ENCODE measurements at places on chromosomes 2 and 18.
A peak's percentile ranks its signal among the peaks of the same experiment; 100 is the strongest.

DNA sequence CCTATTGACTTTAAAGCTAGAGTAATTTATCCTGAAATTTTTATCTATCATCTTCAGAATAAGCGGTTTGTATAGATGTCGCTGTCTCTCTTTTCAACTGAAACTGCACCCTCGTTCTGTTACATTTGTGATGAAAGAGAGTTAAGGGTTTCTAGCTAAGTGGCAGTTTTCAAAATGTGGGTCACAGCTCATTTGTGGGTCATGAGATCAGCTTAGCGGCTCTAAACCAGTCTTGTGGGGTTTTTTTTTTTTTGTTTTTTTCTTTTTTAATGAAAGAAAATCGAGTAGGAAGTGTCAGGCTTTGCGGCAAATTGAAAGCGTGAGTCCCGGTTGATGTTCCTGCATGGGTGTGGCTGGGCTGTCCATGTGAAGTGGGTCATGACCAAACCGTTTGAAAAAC is 31.2 kb downstream of the SALL3 start:
- no peak for DNase-seq

DNA sequence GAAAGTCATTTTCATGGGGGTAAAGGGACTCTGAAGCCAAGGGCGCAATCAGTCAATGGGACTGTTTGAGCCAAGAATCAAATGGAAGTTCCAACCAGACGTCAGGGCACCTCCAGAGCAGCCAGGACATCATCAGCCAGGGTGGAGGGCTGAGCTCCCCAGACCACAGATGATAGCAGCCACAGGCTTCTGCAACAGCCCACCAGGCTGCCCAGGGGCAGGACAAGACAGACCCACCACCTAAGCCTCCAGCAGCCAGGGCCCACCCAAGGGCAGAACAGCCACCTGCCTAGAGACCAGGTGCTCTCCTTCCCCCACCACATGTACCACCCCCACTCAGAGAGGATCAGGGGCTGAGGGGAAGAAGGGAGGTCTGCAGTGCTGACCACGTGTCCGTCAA is 53.8 kb upstream of the SLC66A3 start:
- DNase-seq = no peak

- no peak for DNase-seq
Observed at GRCh38 chr2:62267696-62268095, 71.8 kb downstream of the B3GNT2 start.

DNA sequence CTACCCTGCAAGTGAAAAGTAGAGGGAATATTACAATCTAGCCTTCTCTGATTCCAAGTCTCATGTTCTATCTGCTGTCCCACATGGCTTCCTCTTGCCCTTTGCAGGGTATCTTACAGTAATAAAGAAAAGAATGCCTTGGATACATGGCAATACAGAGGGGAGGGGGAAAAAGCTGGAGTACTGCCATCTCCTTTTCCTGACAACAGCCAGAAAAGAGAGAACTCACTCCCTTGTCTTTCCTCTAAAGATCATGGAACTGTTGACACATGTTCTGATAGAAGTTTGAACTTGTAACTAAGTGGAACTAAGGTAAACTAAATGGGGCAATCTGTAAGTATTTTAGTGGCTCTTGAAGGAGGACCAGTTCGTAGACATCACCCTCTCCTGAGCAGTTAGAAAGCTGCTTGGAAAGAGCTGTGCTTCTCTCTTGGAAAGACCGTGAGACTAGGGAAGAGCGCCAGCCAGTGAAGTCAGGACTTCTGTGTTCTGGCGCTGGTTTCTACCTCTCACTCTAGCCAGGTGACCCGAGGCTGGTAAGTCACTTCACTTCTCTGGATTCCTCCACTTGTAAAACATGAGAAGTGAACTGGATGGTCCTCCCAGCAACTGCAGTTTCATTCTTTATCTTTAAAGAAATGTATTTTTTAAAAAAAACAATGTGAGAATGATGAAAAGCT is 242.3 kb upstream of the FOSL2 start:
- DNase-seq = no peak

GRCh38 chr2:239818086-239818485 is 207.1 kb downstream of the NDUFA10 start:
- no peak for DNase-seq

- DNase-seq = no peak
Observed at GRCh38 chr2:67083951-67084350, 313.2 kb upstream of the ETAA1 start.

DNA sequence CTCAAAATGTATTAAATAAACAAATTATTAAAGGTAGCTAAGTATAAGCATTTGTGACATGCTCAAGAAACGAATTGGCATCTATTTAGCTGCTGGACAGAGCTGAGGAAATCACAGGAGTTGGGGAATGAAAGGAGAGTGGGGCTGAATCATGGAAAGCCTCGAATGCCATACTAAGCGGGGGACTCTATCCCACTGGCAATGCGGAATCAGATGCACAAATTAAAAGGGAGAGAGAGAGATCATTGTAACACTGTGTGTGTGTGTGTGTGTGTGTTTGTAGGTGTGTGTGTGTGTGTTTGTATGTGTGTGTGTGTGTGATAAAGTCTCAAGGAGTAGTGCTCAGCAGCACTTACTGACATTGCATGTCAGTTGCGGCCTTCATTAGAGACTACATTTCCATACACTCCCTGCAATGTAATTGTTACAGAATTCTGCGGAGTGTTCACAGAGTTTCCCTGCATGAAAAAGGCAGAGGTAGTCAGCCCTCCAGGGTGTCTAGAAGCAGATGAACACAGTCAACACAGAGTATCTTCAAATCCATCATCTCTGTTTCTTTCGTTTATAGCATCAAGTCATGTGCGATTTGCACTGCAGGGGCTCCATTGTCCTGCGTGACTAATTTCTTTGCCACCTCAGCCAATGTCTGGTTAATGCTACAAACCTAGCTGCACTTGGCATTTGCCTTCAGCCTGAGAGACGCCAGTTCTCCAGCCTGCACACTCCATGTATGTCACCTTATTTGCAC is 111.7 kb upstream of the CYRIA start:
- peak; percentile 36 for DNase-seq

DNA sequence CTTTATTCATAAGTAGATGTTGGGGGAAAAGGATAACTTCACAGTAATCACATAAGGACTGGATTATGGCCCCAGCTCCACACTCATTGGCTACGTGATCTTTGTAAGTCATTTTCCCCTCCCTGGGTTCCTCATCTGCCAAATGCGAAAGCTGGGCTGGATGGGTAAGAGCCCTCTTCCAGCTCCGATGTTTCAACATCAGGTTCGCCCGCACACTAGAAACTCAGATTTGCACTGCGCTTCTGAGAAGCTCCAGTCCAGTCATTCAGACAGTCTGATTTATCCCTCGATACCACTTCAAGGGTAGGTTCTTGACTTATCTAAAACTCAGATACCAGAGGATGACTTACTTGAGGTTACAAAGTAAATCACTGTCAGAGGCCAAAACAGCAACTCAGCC is 31.0 kb upstream of the RMDN2 start:
- no peak for DNase-seq

DNA sequence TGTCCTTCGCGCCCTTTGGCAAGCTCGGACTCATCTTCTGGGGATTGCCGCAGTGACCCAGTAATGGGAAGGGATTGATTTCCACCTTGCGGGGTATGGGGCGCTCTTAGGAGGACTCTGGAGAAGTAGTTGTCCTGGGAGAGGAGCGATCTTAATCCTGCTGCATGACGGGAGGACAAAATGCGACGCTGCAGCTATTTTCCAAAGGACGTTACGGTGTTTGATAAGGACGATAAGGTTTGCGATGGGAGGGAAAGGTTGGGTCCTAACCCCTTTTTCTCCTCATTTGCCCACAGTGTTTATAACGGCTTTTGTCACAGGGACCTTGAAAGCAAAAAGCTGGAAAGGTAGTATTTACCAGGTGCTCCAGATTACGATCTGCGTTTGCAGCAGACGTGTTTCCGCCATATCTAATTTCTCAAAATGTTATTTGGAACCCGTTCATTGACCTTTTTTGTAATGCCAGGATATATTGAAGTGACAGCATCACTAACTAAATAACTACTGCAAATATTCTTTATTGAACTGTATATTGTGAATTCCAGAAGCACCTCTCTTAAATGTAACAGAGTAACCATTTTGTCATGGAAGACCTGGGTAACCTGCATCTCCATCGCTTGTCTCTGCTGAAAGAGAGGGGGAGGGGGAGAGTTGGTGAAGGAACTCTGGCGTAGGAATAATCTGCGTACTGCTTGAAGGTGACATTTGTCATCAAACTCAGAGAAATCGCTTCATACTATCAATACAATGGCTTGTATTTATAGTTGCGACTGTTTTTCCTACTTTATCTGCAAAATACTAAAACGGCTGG is 590 bp downstream of the MDH1 start:
- peak; percentile 34 for DNase-seq

DNA sequence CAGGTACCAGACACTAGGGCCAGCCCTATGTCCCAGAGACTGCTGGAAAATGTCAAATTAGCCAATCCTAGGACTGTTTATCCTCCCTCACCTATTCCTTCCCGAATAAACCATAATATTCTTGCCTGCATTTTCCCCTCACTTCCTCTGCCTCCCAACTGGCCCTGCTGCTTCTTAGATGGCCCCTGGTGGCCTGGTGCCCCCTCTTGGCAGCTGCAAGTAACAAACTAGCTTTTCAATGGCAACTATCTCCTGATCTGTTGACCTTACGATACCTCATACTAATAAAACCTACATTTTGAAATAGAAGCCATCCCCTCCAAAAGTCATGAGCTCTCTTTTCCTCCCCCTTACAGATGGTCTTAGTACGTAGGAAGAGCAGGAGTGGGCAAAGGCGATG is 132.0 kb downstream of the ALPK2 start:
- peak; percentile 25 for DNase-seq

- DNase-seq = no peak
Observed at GRCh38 chr2:236946871-236947270, 138.8 kb upstream of the COPS8 start.

GRCh38 chr2:190088917-190089316 is 26.4 kb upstream of the MSTN start:
- DNase-seq = peak; percentile 64

DNA sequence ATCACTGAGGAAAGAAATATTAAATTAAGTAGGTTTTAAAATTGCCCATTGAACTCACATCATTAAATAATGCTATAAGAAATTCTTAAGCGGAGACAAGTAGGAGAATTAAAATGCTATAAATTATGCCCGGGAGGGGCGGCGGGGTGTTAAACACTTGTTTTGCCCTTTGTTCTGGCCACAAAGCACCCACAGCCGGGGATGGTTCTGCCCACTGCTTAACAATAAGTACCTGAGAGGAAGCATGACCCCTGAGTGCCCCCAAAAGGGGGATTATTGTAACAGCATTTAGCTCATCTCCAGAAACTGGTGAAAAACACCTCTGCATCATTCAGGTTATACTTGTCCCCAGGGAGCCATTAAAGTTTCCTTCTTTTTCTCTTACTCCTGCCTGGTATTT is 332.7 kb upstream of the POU3F3 start:
- DNase-seq = peak; percentile 36

GRCh38 chr2:211494536-211494935 is 938.1 kb downstream of the CPS1 start:
- no peak for DNase-seq

GRCh38 chr2:64021578-64021977 is 2.4 kb upstream of the VPS54 start:
- no peak for DNase-seq

DNA sequence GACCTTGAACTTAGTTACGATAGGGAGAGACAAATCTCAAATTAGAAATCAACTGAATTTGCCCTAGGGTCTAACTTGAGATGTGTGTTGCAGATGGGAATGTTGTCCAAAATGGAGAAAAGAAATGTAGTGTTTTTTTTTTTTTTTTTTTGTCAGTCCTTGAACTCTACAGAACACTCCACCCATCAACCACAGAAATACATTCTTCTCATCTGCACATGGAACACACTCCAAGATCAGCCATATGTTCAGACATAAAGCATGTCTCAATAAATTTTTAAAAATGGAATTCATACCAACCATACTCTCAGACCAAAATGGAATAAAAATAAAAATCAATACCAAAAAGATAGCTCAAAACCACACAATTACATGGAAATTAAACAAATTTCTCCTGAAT is 526.5 kb downstream of the FBXO15 start:
- DNase-seq = no peak

DNA sequence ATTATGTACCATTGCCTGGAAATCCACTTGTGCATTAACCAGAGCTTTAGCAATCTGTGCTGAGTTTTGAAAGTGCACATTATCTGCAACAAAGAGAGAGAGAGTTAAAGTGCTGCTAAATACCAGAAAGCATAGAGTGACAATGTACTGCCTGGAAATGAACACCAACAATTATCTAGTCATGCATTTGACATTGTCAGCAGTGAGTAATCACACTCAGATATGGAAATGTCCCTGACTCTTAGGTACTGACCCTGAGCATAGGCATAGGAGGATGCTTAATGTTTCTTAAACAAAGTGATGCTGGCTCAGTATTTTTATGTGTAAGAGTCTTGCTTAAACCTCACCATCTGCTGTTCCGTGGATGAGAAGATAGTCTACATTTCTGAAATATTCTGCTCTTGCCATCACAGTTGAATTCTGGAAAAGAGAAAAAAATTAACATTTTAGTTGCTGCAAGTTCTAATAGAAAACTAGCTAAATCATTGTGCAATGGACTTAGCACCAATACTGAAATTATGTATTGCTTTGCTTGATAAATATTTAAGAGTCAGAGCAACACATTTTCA is 20.8 kb upstream of the GCG start:
- DNase-seq = no peak

GRCh38 chr2:240043279-240043989 is 9.9 kb downstream of the OR6B3 start:
- no peak for DNase-seq

DNA sequence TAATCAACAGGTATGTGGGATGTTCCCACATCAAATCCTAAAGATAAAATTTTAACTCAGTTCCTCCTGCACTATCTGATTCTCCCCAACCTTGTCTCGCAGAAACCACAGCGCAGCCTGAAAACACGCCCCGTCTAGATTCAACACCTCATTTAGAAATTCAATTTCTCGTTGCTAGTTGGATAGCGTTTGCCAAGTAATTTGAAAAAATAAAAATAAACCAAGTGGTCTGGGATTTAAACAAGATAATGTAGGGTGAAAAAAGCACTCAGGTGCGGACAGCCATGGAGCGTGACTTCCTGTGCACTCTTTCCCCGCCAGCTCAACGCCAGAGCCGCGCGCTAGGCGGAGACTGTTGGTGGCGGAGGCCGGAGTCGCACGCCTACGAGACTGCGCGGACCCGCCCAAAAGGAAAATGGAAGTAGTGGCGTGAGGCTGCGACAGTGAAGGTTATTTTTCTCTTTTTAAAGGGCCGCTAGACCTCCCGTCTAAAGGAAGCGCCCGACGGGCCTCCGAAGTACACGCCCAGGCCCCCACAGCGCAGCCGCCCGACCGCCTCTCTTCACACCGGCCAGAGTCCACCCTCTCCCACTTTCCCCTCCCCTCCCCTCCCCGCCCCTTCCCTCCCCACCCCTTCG is 615 bp upstream of the CCNT2 start:
- DNase-seq = peak; percentile 95

DNA sequence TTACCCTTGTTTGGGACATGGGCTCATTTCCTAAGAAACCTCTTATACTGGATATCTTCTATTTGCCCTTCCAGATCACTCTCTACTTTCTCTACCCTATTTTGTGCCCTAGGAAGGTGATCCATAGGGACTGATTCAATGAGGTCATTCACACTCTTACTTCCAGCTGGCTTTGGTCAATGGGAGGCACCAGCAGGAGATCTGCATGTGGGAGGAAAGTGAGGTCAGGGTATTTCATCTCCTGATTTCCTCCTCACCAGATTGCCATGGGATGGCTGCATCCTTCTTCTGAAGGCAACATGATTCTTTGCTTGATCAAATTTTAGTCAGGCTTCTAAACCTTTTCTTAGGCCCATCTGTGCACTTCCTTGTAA is 15.2 kb downstream of the M1AP start:
- no peak for DNase-seq
